Non-pigmented ciliary epithelial cell (primary cell): ENCODE measurements at places on chromosomes 3 and 15.

DNA sequence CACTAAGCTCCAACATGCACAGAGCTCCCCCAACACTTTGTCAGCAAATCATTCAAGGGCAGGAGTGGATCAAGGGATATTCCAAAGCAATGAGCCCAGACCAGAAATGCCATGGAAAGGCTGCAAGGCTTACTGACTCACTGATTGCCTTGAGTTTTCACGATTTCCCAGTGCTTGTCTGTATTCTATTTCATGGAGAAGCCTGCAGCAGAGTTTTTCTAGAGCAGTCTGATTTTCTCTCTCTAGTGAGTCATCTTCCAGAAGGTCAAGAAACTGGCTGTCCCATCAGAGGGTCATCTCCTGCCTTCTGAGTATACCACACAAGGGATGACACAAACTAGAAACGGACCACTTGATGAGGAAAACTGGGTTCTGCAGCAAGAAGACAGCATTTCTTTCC is 16.5 kb downstream of the LMCD1 start:
- no peak for DNase-seq

- DNase-seq = no peak
Measured at GRCh38 chr3:145377301-145377700, 783.7 kb downstream of the PLOD2 start.

DNA sequence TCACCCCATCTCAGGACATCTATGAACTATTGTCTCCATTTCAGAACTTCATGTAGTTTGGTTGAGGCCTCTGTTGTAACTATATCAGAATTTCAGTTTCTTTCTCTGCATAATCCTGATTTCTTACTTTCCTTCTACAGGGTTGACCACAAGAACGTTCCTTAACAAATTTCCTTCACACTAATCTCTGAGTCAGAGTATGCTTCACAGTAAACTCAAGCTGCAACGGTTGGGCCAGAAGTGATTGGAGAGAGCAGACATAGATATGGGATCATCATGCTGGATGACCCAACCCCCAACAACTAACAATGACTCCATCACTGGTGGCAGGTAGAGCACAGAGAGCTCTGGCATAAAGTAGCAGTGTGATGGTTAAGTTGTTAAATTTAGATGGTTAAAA is 128.8 kb upstream of the OSTN start:
- DNase-seq = peak; percentile 72

- no peak for DNase-seq
Measured at GRCh38 chr3:195693428-195694216, 27.2 kb upstream of the MUC20 start.

DNA sequence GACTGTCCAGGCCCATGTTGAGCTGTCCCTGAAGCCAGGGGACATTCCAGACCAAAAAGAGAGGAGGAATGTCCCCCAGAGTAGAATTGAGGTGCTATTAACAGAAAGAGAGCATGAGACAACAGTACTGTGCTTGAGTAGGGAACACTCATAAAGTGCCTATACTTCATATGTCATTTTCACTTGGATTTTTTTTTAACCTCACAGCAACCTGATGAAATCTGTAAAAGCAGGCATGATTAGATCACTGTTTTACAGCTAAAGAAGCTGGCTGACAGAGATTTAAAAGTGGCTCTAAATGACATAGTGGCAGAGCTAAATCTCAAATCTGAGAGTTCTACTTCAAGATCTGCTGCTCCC is 18.8 kb downstream of the PODXL2 start:
- no peak for DNase-seq

GRCh38 chr3:95711789-95712188 is 1102.6 kb upstream of the EPHA6 start:
- DNase-seq = no peak

DNA sequence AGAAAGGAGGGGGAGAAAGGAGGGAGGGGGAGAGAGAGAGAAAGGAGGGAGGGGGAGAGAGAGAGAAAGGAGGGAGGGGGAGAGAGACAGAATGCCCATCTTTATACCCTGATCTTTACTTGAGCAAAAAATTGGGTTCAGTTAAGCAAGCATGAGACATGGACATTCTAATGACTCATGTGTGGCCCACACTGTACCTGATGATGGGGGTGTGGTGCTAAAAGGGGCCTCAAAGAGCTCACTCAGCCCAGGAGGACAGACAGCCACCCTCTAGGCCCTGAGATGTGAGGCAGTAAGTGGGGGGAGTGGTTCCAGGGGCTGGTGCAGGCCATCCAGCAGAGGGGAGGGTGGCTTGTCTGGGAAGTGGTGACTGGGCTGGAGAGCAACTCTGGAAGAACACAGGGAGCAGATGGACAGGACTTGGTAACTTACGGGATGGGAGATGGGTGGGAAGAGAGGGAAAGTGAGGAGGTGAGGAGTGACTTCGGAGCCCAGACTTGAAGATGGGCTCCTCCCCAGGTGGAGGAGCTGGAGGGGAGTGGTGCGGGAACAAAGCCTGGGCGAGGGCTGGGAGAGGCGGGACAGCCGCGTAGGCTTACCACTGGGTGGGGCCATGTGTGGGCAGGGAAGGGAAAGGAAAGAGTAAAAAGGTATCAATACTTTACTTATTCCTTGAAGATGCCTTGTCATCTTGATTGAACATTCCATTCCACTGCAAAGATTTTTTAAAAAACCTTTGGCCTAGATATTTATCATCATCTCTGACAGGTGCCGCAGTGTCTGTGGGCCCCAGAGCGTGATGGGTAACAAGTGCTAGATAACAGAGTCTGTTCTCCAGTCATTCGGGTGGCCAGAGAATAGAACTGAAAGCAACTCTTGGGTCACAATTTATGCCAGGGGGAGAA is 32.3 kb downstream of the TSPAN3 start:
- no peak for DNase-seq
